ENCODE measurements at places on chromosomes 3 and 15.

DNA sequence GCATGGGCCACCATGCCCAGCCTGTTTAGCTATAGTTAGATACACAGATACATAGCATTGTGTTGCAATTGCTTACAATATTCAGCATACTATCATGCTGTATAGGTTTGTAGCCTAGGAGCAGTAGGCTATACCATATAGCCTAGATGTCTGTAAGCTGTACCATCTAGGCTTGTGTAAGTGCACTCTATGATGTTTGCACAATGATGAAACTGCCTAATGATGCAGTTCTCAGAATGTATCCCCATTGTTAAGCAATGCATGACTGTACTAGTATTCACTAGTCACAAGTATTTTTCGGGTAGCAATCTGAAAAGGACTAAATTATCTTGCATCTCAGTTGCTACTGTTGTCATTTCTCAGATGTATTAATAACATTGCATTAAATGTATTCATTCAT lies 16.0 kb downstream of the PIGB start:
- no peak for DNase-seq

- no peak for DNase-seq
Observed at GRCh38 chr3:134894533-134894932, 99.5 kb downstream of the EPHB1 start.

DNA sequence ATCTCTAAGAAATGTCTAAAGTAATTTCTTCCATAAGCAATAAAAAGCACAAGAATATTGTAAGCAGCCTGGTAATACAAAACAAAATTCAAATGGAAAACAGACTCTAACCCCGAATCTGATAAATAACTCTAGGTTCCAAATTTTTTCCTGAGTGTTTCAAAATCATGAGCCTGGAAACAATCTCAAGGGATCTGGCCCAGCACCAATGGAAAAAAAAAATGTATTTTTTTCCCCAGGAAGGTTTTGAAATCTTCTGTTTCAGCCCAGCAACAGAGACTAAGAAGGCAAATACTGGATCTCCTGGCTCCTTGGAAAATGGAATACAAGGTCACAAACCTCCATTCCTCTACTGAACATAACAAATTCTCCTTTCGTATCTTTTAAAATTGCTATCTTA lies 13.0 kb downstream of the TBC1D2B start:
- no peak for DNase-seq

- DNase-seq, result no peak
Observed at GRCh38 chr3:137763594-137763938, 549 bp upstream of the SOX14 start.

DNA sequence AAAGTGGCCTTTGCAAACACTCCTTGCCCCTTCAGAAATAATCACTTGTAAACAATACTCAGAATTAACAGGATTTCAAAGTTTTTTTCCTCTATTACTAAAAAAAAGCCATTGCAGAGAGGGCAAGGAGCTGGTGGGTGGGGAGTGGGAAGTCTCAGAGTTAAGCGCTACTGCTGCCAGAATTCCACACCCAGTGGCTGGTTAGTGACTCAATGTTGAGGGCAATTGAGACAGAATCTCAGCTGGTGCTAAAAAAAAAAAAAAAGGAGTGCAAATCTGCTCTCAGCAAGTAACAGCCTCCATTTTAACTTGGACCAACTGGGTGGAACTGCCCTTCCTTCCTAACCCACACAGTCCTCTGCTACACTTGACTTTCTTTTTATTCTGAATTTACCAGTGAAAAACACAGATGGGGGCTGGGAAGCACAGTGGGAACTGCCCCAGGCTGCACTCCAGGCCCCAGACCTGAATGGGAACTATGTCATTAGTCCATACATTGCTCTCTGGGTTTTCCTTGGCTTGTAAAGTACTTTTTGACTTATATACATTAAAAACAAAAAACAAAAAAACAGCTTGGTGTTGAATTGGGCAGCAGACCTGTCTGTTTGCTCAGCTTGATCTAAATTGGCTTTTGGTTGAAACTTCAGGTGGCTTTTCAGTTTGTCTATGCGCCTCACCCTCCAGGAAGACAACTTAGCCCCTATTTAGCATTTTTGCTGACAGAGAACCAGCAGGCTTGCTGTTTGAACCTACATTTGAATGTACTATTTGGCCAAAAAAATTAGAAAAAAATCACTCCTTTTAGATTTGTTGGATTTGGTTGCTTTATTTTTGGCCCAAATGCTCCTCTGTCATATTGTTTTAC lies 357.8 kb upstream of the TBL1XR1 start:
- no peak for DNase-seq

- DNase-seq, result no peak
Observed at GRCh38 chr15:68317281-68318007, 39.9 kb downstream of the FEM1B start.

GRCh38 chr15:78944202-78944625 lies 632 bp downstream of the CTSH start:
- DNase-seq, result no peak

DNA sequence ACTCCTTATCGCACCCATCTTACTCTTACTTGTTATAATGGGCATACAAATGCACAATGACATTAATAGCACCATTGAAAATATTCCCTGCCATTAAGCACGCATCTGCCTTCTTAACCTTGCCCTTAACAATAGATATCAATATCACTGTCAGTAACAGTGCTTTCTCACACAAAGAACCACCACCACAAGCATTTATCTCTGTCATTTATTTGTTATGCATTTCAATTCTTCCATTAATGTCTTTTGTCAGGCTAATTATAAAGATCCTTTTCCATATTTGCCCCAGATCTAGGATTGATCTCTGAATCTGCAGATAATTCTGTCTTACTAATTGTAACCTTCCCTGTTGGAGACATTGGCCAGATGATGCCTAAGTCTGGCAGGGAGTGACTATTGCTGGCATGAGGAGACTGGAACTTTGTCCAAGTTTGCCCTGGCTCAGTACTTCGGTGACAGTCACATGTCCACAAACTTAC lies 419.6 kb upstream of the TGFBR2 start:
- DNase-seq, result no peak

- no peak for DNase-seq
Observed at GRCh38 chr3:186932281-186933181, 2.2 kb downstream of the ST6GAL1 start.

DNA sequence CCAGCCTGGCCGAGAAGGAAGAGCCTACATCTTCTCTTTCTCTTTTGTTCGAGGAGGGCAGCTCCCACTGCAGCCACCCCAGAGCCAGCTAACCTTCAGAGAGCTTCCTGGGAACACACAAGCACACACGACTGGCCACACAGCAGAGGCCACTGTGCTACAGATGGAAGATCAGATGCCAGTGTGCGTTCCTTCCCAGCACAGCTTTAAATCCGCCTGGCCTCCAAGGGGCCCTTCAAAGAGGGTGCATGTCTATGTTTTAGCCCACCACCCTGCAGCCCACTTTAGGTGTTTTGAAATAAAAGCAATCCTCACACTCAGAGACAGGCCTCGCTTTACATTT lies 12.4 kb downstream of the ALDH1A3 start:
- no peak for DNase-seq
